Heart left ventricle (tissue), 16 donors: ENCODE measurements at places on chromosomes 12 and 14.

DNA sequence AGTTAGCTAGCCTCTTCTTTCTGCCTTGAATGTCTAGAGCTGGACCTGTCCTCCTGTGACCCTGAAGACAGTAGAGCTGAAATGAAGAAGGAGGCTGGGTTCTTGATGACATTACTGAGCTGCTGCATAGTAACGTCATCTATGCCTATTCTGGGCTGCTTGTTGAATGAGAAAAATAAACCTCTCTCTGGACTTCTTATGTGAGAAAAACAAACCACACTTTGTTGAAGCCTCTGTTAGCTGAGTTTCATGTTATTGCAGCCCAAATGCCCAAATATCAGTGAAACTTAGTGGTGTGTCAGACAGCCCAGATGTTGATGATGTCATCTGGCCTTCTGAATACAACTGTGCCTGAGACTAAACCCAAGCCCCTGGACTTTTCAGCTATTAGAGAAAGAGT is 67.0 kb upstream of the MAX start:
- no peak for DNase-seq

DNA sequence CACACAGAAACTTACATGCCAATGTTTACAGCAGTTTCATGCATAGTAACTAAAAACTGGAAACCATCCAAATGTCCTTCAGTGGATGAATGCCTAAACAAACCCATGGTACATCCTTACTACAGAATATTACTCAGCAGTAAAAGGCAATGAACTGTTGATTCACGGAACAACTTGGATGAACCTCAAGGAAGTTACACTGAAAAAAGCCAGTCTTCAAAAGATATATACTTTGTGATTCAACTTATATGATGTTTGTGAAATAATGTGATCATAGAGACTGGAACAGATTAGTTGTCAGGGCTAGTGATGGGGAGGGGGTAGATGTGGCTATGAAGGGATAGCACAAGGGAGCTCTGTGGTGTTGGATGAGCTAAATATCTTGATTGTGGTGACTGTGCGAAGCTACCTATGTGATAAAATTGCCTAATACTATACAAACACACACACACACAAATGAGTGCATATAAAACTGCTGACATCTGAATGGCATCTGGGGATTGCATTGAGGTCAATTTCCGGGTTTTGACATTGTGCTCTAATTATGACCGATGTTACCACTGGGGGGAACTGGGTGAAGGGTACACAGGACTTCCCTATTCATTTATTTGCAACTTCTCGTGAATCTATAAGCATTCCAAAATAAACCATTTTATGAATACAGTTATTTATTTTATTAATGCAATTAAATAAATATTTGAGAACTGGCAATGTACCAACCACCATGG is 94.3 kb downstream of the RIN3 start:
- DNase-seq: no peak

GRCh38 chr14:76235628-76236027 is 83.9 kb downstream of the GPATCH2L start:
- no peak for DNase-seq

DNA sequence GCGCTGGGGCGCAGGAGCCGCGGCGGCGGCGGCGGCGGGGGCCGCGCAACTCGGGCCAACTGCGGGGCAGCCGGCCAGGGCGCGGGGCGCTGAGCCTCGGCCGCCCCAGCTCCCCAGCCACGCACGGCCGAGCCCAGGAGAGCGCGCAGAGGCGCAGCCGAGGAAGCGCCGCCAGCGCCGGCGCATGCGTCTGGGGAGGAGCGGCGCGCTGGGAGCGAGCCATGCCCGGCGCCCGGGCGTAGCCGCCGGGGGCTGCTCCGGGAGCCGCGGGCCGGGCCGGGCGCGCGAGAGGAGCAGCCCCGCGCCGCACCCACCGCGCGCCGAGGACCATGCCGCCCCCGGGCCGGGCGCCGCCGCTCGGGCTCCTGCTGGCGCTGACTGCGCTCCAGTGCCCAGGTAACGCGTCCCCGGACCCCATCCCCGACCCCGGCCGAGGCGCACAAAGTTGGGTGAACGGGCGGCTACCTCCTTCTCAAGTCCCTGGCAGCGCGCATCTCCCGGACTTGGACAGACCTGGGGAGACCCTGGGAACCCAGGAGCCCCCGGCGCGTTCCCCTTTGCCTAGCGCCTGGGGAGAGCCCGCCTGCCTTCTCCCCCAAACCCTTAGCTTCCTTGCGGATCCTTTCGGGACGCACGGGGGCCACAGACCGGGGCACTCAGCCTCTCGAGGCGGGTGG is 121.4 kb downstream of the AACS start:
- DNase-seq: no peak

DNA sequence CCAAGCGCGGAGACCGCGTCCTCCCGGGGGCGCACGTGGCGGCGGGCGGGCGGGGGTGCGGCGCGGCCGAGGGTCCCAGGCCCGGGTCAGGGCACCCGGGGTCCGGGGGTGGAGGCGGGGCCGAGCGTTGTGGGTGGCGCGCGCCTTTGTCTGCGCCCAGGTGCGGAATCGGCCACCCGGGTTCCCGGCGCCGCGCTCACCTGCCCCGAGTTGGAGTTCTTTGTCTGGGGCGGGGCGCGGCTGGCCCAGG is 50.1 kb downstream of the LRCOL1 start:
- no peak for DNase-seq

GRCh38 chr12:6088921-6089747 is 35.3 kb downstream of the VWF start:
- no peak for DNase-seq
